ENCODE measurements at places on chromosomes 5 and 9.
A peak's percentile ranks its signal among the peaks of the same experiment; 100 is the strongest.

GRCh38 chr5:26847041-26847736 is 191.2 kb downstream of the CDH9 start:
- DNase-seq, result peak; percentile 71

- DNase-seq, result no peak
Measured at GRCh38 chr5:107199756-107200155, 471.0 kb downstream of the EFNA5 start.

GRCh38 chr9:100426189-100426529 is 784 bp upstream of the MSANTD3 start:
- DNase-seq, result peak; percentile 41

DNA sequence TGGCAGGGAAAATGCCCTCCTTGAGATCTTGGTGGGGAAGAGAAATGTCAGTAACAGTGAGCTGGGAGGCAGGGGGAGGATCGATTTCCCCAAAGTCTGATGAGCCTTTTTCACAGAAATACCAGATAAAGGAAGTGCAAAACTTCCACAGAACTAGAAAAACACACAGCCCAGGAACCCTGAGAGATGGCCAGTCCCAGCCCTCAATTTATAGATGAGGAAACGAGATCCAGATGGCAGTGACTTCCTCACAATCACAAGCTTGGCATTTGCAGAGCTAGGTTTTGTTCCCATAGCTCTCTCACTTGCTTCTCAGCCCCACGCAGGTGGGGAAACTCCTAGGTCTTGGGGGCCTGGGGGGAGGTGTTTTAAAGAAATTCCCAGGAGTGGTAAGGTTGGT is 3.8 kb upstream of the GGTA1 start:
- no peak for DNase-seq

GRCh38 chr9:100838857-100839256 is 189.7 kb upstream of the PLPPR1 start:
- DNase-seq, result no peak

DNA sequence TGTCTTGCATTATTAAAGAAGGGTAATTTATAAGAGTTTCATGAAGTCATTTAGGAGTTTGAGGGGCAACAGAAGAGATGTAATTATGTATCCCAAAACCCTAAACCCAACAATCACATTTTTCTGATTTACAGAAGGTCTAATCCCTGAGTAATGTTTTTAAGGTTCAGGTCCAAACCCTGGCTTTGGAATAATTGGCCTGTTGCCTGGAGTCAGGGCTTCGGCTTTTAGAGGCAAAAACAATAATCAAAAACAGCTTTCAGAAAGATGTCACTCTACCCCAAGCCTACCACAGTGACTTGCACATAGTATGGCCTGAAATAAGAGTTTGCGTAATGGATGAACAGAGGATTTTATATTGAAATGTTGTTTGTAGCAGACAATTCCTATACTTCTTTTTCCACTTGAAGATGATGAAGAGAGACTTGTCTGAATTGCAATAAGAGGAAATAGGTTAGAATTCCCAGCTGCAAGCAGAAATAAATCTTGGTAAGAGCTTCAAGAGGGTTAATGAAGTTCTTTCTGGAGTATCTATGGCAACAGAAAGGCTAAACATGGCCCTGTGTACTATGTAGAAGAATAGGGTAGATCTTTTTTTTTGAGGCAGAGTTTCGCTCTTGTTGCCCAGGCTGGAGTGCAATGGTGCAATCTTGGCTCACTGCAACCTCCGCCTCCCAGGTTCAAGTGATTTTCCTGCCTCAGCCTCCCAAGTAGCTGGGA is 152.0 kb downstream of the GPBP1 start:
- DNase-seq, result no peak

Measured in NCI-H69 (cell line).